Globus pallidus (tissue), 1 donor: ENCODE measurements at places on chromosomes 16 and 17.
A peak's percentile ranks its signal among the peaks of the same experiment; 100 is the strongest.

DNA sequence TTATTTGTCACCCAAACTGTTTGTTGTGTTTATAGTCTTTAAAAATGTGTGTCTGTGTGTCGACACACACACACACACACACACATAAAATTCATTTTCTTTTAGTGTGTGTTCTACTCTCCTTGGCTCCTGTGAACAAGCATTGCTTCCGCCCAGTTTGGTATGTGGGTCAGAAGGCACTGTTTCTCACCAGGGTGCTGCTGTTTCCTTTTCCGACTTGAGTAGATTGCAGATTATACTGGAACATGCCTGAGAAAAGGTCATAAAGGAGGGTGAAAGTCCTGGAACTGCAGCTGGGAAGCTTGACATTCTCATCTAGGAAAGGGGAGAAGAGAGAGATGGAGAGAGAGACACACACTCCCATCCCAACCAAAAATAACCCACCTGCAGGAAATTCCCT lies 330.3 kb downstream of the BCAS3 start:
- DNase-seq, result peak; percentile 6

- DNase-seq, result no peak
Observed at GRCh38 chr17:29084541-29085146, 41.7 kb downstream of the PIPOX start.

DNA sequence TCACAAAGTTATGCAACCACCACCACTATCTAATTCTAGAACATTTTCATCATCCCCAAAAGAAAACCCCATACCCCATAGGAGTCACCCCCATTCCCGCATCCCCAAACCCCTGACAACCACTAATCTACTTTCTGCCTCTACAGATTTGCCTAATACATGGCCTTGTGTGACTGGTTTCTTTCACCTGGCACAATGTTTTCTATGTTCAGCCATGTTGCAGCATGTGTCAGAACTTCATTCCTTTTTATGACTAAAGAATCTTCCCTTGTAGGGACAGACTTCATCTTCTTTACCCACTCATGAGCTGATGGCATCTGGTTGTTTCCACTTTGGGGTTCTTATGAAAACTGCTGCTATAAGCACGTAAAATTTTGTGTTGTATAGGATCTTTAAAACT lies 34.6 kb downstream of the CYTH1 start:
- DNase-seq, result no peak

- peak; percentile 85 for DNase-seq
Observed at GRCh38 chr16:8621572-8622314, at the start of gene METTL22. TSS of gene METTL22 (plus strand) at chr16:8621698. CDS start at chr16:8625666, 3,968 bp downstream.

DNA sequence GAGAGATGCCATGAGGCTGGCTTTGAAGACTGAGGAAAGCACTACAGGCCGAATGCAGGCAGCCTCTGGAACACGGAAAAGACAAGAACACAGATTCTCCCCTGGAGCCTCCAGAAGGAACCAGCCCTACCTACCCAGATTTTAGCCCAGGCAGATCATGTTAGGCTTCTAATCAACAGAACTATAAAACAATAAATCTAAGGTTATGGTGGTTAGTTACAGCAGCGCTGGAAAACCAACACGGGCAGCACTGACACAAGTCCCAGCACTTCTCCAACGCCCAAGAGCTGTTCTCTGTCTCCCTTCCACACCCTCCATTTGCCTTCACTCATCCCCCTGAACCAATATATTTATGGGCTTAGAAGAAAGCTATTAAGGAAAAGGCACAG lies 7.5 kb downstream of the ANKRD11 start:
- no peak for DNase-seq

DNA sequence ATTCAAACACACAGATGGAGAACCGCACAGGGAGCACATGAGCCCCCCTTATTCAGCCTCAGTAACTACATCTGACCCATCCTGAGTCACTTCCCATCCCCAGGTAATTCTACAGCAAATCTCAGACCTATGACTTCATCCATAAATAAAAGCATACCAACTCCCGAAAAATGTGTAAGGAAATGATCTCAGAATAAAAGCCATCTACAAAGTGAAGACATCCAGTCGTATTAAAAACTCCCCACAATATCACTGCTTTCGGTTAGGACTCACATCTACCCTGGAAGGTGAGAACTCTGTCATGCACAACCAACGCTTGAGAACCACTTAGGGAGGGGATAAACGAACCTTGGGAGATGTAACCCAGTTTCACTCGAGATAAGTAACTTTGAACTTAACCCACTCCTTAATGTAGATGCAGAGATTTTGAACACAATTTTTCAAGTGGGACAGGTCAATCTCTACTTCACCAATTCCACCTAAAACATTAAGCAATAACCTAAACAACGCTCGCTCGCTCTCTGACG lies 1.3 kb downstream of the USP36 start:
- no peak for DNase-seq

GRCh38 chr17:70655176-70655958 lies 486.0 kb downstream of the KCNJ2 start:
- DNase-seq, result peak; percentile 62

GRCh38 chr16:84610376-84610775 lies 7.5 kb downstream of the COTL1 start:
- DNase-seq, result no peak

DNA sequence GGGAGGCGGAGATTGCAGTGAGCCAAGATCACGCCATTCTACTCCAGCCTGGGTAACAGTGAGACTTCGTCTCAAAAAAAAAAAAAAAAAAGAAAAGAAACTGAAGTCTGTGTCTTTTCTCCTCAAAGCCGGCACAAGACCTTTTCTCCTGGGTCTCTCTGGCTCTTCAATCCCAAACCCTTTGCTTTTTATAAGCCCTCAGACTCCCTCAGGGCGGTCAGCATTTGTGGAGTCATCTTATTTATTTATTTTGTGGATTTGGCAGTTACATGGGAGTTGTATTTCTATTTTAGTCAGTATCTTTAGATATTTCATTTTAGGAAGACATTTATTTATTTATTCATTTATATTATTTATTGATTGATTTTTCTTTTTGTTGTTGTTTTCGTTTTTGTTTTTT lies 57.7 kb upstream of the MAP3K14 start:
- DNase-seq, result no peak

- no peak for DNase-seq
Observed at GRCh38 chr16:81514568-81515258, 70.1 kb downstream of the CMIP start.

DNA sequence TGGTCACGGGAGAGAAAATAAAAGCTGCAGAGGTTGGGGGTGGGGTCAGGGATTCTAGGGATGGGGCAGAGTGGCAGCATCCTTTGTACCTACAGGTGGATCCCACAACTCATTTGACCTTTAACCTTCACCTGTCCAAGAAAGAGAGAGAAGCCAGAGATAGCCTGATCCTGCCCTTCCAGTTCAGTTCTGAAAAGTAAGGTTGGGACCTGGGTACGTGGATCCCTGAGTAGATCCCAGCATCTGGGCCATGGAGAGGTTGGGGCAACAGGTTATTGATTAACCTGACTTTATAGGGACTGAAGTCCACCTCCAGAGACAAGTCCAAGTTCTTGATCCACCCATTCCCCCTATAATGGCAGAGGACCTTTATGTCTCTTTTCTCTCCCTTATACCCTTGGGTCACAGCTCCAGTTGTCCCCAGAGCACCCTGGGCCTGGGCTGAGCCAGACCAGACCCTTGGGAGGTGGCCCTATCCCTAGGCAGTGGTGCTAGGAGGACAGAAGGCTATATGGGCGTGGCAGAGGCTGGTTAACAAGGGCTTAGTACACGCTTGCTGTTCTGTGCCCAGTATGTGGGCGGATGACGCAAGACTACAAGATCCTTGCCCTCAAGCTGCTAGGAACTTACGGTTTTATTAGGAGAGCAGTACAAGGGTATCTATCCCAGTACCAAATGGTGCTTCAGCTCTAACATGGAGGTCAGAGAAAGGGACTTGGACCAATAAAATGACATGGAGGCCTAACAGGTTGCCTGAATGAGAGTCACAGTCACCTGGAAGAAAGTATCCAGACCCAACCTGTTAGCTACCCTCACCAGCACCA lies 3.3 kb downstream of the CLDN7 start:
- no peak for DNase-seq

GRCh38 chr17:78641243-78641642 lies 64.0 kb upstream of the DNAH17 start:
- no peak for DNase-seq

- DNase-seq, result no peak
Observed at GRCh38 chr17:44602390-44602789, 45.1 kb downstream of the FZD2 start.

DNA sequence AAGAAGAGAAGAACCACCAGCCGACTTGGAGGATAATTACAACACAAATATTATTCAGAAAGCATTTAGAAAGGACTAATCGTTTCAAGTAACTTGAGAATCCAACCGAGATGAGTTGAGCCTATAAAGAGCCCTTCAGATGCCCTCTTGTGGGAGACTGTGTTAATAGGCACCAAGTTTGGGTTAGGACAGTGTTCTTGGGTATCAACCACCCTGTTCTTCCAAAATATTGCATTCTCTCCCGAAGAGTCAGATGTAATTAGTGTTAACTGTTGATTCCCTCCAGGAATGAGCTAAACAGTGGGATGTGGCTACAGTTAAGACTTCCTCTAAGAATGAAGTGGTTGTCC lies 87.8 kb upstream of the NOL11 start:
- no peak for DNase-seq

GRCh38 chr17:74738051-74738996 lies 1.3 kb downstream of the RAB37 start:
- DNase-seq, result no peak

DNA sequence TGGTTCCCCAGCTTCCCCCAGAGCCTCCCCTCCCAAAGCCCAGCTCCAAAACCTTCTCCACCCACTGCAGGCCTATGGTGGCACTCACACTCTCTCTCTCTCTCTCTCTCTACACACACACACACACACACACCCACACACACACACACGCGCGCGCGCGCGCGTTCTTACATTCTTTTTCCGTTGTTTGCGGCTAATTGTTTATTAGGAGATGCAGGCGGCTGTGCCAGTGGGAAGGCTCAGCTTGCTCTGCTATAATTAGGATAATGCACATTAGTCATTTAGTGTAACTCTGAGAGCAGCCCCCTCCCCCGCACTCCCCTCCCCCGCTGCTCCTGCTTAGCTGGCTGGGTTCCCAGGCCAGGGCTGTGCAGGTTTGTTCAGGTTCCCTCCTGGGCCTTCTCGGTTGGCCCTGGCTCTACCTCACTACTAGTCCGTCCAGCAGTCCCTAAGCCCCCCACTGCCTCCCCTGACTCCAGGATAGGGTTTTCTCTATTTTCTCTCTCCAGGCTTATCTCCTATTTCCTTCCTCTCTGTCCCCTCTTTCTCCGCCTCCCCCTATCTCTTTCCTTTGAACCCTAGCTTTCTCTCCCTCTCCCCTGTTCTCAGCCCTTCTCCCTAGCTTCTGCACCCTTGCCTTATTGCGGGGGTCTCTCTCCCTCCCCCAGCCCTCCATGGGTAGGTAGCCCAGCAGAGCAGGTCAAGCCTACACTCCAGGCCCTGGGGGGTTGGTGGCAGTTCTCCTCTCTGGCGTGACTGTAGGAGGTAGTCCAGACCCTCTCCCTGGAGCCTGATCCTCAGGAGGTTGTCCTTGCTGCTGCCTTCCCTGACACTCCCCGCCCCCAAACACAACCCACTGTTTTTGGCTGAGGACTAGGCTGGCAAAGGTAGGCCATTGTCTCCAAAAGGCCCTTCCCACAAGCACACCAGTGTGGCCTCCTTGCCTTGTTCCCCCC lies 34.0 kb downstream of the TMEM132E start:
- DNase-seq, result no peak

GRCh38 chr17:47949197-47949759 lies 7.9 kb downstream of the PNPO start:
- DNase-seq, result peak; percentile 81

GRCh38 chr17:64067657-64068056 lies 47.2 kb upstream of the ICAM2 start:
- DNase-seq, result no peak

DNA sequence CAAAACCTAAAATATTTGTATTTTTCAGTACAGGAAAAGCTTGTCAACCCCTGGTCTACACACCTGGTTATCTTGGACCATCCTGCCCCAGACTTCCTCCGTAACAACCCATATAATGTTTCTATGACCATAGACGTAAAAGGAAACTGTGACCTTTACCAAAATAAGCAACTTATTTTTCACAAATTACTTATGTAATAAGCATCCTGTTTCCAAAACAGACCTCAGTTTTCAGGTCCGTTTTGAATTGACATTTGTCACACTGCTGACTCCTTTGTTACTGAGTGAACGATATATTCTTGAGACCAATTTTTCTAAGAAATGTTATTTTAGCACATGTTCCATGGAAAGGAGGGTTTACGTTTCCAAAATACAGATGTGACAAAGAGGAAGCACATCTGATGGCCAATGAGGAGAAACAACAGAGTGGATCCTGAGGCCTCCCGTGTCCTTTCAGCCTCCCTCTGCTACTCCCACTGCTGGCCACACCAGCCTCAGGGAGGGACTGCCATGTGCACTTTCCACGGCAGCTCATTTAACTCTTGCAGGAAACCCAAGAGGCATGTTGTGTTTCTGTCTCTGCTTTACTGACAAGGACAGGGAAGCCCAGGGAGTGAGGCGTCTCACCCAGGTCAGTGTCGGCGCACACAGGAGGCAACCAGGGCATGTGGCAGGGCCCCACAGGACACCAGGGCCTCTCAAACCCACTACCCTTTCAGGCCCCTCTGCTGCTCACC lies 20.1 kb upstream of the ALDH3A1 start:
- DNase-seq, result no peak

DNA sequence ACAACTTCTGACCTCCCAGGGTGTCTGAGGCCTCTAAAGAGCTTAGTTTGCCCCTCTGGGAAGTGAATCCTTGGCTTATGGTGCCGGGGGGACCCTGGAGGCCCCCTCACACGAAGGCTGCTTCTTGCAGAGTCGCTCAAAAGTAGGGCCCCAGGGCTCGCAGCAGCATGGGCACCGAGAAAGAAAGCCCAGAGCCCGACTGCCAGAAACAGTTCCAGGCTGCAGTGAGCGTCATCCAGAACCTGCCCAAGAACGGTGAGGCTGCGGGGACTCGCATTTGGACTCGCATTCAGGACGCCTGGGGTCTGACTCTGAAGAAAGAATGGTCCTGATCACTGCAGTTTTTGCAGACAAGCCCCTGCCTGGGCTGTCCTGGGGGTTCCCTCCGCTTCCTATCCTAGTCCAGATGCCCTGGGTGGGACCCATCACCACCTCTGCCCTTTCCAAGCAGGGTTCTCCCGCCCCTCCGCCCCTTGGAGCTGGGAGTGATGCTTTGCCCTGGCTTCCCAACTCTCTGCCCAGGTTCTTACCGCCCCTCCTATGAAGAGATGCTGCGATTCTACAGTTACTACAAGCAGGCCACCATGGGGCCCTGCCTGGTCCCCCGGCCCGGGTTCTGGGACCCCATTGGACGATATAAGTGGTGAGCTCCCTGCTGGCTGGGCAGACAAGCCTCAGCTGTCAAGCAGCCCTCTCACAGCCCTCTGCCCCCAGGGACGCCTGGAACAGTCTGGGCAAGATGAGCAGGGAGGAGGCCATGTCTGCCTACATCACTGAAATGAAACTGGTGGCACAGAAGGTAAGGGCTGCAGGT lies 698 bp downstream of the ACBD4 start:
- no peak for DNase-seq

- peak; percentile 45 for DNase-seq
Observed at GRCh38 chr17:29645515-29646051, 22.9 kb upstream of the CORO6 start.
